ENCODE measurements at places on chromosomes 12 and 14. TPM values are rescaled to one million over a fixed set of nuclear protein-coding genes. Genes with fewer than 3 reads are reported as not detected.

DNA sequence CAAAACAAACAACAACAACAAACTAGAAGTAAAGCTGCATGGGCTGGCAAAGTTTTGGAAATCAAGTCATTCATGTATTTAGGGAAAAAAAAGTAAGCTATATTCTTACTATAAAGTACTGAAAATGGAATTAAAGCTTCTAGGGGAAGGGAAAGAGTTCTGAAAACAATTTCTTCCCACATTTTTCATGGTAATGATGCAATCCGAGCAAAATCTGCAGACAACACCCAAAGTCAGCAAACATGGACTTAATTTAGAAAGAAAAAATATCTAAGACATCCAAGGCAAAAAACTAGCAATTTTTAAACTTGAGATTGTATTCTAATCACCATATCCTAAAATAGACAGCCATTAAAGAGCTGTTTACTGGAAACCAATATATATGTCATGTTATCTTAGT is 86.3 kb downstream of the LRP6 start:
- no peak for DNase-seq

GRCh38 chr14:64556526-64556925 is 6.8 kb downstream of the PPP1R36 start:
- DNase-seq: no peak

The KIF5A gene
- 1.0 TPM for total RNA-seq

DNA sequence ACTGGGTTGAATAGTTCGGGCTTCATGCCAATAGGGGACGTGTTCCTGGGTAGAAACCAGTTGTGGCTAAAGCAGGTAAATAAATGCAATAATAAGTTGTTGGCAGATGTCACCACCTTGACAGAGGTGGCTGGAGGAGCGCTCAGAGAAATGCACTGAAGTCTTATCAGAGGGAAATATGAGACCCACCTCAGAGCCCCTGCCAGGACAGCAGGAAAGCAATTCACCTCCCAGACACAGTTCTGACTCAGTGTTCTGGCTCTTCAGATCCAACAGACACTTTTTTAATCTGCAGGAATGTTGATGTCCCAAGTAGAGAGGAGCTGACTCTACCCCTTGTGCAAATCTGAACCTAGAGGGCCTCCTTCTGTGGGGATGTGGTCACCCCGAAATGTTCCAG is 687.1 kb upstream of the FBXO33 start:
- DNase-seq: no peak

GRCh38 chr12:23236811-23237210 is 611.8 kb downstream of the ETNK1 start:
- no peak for DNase-seq

GRCh38 chr14:101072531-101072930 is 169.0 kb upstream of the RTL1 start:
- peak; percentile 8 for DNase-seq

DNA sequence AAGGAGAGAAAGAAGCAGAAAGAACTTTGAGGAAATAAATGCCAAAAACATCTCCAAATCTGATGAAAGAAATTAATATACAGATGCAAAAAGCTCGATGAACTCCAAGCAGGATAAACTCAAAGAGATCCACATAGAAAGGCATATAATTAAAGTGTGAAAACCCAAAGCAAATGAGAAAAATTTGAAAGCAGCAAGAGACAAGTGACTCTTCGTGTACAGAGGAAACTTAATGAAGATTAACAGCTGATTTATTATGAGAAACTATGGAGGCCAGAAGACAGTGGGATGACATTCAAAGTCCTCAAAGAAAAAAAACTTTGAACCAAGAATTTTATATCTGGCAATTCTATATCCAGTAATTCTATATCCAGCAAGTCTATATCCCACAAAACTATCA is 163.0 kb upstream of the TMCC3 start:
- no peak for DNase-seq

The SDSL gene
- not detected for total RNA-seq

DNA sequence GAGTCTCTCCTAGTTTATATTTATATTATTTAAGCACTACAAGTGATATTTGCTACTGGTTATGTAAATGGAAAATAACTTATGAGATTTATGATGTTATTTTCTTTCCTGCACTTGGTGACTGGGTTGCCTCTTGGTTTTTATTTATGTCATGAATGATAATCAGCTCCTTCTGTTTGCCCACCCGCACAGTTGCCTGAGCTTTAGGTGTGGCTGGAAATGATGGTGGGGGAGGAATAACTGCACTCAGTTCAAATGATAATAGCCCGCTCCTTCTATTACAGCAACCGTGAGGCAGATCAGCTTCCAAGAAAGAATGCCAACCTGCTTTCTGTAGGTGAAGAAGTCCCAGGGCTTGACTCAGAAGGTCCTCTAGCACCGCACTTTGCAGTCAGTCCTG is 190.2 kb upstream of the CAND1 start:
- DNase-seq: no peak

DNA sequence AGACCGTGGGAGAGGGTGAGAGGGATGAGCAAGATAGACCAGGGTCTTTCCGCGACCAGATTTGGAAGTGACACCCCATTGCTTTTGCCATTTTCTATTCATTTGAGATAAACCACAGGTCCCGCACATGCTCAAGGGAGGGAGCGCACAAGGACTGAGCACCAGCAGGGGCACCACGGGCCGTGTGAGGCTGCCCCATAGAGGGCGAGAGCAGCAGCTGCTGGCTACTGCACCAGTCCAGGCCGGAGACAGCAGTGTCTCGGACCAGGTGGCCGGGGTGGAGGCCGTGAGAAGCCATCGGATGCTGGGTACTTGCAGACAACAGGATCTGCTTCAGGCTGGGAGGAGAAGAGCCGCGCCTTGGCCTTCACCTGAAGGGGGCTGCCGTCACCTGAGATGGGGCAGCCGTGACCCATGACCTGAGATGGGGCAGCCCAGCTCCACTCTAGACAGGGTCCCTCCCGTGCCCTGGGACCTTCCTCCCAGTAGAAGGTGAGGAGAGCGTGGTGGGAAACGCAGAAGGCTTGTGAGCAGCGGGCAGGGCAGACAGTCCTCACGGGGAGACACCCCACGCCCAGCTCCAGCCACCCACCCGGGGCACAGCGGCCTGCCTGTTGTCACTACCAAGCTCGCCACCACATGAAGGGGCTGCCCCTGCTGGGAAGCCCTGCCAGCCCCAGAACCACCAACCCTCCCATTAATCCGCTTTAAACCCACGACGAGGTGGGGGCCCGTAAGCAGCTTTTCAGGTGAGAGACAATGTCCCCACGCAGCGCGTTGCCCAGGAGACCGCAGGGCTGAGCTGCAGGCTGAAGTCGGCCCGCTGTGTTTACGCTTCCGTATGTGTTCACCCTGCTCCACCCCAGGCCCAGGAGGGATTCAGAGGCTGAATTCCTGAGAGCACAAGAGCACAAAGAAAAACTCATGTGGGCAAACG is 61.7 kb upstream of the FBRSL1 start:
- DNase-seq: no peak

DNA sequence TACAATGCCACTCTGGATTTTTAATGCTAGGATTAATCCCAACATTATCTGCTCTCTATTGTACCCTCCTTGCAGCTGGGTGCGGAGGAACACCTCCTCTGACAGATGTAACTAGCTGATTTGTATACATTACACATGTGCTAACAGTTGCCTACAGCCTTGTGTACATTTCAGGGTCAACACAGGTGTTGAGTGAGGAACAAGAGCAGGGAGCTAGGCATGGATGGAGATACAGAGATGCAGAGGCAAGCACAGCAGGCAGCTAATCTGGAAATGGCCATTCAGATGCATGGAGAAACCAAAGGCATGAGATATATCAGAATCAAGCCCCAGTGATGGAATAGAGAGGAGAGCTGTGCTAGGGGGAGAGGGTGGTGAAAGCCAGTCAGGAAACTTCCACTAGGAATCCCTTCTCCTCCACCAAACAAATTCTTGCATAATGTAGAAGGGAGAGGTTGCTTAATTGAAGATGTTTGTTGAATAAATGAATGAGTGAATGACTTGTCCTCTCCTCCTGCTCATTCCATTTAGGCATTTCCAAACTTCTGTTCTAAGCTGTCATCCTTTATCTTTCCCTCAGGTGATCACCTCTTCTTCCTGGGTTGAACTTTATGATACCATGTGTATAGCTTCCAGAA is 313.2 kb downstream of the ATP23 start:
- no peak for DNase-seq
